ENCODE measurements at places on chromosomes 2 and 18.

- no peak for DNase-seq
Observed at GRCh38 chr18:73381699-73382036, 513.9 kb upstream of the NETO1 start.

GRCh38 chr2:128708106-128708816 is 389.6 kb upstream of the HS6ST1 start:
- DNase-seq, result no peak

DNA sequence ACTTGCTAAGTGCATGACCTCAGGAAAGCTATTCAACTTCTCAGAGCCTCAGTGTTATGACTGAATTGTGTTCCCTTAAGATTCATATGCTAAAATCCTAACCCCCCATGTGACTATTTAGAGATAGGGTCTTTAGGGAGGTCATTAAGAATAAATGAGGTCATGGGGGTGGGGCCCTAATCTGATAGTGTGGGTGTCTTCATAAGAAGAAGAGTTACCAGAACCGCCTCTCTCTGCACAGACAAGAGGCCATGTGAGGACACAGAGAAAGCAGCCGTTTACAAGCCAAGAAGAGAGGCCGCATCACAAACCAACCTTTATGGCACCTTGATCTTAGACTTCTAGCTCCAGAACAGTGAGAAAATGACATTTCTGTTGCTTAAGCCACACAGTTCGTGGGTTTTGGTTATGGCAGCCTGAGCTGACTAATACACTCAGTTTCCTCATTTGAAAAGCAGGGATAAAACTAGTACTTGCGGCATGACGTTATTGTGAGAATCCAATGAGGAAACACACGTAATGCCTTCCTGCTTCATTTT is 9.9 kb downstream of the SH2D6 start:
- DNase-seq, result no peak

- DNase-seq, result no peak
Observed at GRCh38 chr2:9234680-9235146, 28.1 kb downstream of the ASAP2 start.

DNA sequence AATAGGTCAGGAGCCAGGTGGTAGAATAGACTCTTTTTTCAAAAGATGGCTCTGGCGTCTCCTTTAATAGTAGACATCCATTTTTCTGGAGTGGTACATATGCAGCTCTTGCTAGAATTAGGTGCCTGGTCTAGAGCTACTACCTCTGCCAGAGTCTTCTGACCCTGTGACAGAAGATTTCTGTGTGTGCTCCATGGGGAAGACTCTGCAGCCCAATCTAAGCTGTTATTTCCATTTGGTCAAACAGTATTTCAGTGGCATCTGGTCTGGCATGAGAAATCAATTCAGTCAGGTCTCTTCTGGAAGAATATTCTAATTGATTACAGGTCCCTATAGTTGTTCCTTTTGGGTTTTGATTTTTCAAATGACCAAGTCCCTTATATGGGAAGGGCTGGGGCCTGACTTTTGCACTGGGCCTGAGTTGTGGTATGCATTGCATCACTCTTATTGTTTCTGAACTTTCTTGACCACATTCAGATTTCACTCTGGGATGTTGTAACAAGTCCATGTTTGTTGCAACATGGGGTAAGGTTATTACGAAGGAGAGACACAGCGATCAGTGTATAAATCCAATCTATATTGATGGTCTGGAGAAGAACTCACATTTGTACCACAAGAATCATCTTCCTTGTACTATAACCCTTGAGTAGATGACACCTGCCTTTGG is 12.1 kb downstream of the MXD1 start:
- DNase-seq, result no peak

- DNase-seq, result no peak
Observed at GRCh38 chr2:188293601-188294351, 2.1 kb downstream of the GULP1 start.

DNA sequence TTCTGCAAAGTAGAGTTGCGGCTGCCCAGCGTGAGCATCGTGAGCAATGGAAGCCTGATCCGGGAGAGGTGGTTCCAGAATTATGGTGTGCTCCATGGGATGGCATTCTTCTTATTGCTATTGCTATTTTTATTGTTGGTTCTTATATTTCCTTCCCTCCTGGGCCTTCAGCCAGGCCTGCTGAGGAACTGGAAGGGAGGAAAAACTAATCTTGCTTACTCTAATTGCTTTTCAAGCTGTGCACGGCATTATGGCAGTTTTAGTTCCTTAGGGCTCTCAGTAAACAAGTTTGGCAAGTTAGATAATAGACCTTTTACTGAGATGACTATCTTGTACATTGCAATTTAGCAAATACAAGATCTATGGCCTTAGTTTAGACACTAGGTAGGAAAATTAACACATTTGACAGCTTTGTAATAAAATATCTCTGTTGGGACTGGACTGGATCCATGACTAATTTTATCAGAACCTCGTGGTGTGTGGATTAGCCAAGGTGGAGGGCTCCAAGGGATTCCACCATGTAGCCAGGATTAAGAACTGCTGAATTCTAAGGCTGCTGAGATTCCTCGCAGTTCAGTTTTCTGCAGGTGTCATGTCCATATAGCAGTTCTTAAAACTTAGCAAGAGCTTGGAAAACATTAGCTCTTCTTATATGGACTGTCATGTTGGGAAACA is 6.0 kb downstream of the RSAD2 start:
- no peak for DNase-seq

DNA sequence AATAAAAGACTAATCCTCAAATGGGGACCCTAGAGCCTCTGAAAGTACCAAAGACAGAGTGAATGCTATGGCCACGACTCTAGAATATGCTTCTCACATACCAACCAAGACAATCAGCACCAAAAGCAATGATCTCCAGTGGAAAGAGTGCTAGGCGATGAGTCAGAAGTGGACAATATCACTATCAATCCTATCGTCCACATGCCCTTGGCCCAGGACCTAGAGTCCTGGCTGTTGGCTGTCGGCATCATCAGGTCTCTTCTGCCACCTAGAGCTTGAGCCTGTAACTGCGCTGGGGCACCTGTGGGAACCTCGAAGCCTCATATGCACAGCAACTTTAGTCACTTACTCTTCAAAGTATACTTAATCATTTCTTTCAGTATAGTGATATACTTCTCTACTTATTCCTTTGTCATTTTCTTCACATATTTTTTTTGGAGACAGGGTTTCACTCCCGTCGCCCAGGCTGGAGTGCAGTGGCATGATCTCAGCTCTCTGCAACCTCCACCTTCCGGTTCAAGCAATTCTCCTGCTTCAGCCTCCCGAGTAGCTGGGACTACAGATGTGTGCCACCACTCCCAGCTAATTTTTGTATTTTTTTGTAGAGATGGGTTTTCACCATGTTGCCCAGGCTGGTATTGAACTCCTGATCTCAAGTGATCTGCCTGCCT is 29.7 kb downstream of the NOL10 start:
- no peak for DNase-seq

DNA sequence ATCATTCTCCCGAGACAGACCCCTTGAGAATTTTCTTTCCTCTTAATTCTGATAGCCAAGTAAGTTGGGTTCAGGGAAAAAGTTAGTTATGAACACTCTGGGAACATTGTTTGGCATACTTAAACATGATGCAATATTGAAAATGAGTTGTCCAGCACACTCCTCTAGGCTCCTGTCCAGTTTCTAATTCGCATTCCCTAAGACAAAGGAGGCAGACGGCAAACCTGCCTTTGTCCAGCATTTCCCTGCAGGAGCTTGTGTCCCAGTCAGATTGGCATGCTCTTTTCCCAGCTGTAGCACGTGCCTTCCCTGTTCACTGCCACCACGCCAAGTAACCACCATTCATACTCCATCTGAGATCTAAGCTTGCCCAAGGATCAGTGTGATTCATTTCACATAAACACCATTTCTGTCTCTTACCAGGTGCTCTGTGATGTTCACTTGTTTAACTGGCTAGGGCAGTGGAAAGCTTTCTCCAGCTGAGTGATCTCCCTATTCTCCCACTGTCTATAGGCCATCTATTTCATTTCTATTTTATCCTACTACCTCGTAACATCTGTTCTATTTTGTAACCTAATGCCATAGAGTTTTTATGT is 150.0 kb upstream of the EPB41L3 start:
- no peak for DNase-seq

GRCh38 chr2:152525277-152525838 is 190.4 kb downstream of the FMNL2 start:
- DNase-seq, result no peak

DNA sequence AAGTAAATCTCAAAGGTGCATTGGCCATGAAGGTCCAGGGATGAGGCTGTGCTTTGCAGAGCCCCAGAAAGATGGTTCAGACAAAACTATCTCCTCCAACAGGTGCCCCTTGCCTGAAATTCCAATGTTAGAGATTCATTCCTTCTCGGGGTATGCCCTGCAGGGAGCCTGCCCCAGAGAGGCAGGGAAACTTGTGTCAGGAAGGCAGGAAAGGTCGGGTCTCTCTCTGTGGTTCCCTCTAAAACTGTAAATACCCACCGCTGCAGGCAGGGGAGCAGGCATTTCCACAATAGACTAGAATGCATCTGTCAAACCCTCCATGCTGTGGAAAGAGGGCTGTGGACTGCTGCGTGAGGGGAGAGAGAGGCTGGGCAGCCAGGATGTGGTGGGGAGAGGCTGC is 207.8 kb upstream of the SMAD2 start:
- no peak for DNase-seq

DNA sequence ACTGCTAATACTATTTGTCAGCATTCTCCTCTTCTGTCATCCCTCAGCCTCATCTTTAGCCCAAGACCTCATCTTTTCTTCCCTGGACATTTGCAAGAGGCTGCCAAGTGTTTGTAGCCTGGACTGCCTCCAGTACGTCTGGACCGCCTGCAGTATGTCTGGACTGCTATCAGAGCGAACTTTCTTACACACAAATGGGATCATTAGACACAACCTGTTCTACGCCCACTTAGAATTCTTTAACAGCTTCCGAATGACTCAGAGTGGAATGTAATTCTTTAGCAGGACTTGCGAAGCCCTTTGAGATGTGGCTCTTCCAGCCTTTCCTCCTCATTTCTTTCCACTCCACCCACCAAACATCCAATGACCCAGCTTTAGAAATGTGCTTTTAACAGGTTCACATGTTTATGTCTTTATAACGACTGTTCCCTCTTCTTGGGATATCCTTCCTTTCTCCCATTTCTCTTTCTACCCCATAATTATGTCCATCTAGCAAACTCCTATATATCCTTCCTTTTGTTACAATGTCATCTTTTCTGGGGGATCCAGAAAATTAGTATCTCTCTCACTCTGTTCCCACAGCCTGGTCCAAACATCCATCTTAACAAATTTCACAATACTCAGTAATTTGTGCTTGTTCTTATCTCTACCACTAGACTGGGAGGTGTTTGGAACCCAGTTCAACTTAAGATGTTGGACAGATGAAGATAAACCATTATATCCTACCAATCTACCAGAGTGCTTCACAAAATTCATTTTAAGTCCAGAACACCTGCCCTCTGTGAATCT is 171.3 kb upstream of the PGAP1 start:
- DNase-seq, result no peak

DNA sequence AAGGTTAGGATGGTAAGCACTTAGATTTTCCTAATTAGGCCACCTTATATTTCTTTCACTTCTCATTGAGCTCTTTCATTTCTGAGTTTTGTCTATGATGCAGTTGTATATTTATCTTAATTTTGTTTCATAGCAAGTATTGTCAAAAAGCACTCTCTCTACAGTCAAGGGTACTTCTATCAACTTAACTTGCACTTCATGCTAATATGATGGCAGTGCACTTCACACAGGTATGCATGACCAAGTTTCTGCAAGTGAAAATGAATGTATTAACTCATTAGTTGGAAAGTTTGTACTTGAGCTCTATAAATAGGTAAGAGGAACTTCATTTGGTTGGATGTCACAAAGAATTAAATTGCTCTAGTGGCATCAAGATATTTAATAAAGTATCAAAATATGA is 51.5 kb upstream of the CDH19 start:
- DNase-seq, result no peak

DNA sequence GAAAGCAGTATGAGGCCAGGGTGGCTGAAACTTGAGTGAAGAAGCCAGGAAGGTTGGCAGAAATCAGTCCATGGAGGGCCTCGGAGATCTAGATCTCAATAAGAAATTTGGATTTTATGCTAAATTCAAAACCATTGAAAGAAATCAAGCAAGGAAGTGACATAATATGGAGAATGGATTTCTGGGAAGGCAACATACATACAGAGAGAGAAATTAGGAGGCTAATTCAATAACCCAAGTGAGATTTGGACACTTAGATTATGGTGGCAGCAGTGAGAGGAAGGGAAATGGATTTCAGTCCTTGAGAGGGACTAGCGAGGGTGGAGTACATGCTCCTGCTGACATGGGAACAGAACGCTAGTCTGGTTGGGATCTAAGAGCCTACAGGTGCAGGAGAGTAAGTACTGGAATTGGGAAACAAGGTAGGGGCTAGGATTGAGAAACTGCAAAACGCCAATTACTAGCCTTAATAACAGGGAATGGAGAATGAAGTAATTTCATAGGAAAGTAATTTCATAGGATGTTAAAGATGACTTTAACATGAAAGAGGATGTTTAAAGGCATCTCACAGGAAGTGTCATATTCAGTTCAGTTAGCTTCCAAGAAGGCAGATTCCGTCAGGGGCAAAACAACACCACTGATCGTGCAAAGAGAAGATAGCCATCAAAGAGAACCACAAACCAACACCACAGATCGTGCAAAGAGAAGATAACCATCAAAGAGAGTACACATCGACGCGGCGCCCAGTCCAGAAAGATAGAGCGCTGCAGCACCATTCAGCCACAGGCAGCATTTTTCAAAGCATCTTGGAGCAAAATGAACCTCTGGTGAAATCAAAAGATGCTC is 27.2 kb downstream of the CDKL4 start:
- no peak for DNase-seq

- DNase-seq, result no peak
Observed at GRCh38 chr18:36006997-36007396, 34.5 kb downstream of the RMP24 start.

DNA sequence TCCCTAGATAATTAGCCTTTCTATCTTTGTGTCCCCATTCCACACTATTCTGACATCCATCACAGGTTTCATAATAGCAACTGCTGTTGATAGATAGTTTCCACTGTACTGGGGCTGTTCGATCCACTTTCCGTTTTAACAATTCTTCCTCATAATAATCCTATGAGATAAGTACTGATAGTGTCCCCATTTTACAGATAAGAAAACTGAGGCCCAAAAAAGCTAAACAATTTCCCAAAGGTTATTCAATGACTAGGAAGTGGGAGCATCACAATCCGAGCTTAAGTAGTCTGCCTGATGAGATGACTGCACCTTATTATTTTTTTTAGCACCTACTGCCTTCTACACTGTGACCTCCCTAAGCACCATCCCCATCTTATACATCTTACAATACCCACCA is 569.2 kb downstream of the STK39 start:
- DNase-seq, result no peak

Data from stimulated activated CD8-positive, alpha-beta memory T cell treated with anti-CD3 and anti-CD28 coated beads, Interleukin-15, amount 100 ng/mL, for 24 hours (primary cell).